ENCODE measurements at places on chromosomes 12 and 14. TPM values are rescaled to one million over a fixed set of nuclear protein-coding genes. Genes with fewer than 3 reads are reported as not detected.

DNA sequence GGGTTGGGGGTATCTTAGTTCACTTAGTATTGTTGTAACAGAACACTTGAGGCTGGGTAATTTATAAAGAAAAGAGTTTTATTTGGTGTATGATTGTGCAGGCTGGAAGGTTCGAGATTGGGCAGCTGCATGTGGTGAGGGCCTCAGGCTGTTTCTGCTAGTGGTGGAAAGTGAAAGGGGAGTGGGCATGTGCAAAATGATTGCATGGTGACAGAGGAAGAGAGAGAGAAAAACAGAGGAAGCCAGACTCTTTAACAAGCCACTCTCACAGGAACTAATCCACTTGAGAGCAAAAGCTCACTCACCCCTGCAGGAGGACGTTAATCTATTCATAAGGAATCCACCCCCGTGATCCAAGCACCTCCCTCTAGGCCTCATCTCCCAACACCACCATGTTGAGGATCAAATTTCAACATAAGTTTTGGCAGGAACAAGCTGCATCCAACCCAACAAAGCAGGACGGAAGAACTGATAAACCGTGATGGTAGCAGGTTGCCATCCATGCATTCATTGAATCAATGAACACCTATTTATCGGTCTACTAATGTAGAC lies 165.0 kb upstream of the GZMB start:
- no peak for DNase-seq

- no peak for DNase-seq
These were observed 173.6 kb upstream of the MGAT4C start for GRCh38 chr12:86429824-86430223.

GRCh38 chr14:22007784-22008412 lies 334.3 kb upstream of the OR4E1 start:
- DNase-seq, result no peak

- peak; percentile 96 for DNase-seq
These were observed 87.4 kb downstream of the B4GALNT3 start for GRCh38 chr12:546920-547845.

DNA sequence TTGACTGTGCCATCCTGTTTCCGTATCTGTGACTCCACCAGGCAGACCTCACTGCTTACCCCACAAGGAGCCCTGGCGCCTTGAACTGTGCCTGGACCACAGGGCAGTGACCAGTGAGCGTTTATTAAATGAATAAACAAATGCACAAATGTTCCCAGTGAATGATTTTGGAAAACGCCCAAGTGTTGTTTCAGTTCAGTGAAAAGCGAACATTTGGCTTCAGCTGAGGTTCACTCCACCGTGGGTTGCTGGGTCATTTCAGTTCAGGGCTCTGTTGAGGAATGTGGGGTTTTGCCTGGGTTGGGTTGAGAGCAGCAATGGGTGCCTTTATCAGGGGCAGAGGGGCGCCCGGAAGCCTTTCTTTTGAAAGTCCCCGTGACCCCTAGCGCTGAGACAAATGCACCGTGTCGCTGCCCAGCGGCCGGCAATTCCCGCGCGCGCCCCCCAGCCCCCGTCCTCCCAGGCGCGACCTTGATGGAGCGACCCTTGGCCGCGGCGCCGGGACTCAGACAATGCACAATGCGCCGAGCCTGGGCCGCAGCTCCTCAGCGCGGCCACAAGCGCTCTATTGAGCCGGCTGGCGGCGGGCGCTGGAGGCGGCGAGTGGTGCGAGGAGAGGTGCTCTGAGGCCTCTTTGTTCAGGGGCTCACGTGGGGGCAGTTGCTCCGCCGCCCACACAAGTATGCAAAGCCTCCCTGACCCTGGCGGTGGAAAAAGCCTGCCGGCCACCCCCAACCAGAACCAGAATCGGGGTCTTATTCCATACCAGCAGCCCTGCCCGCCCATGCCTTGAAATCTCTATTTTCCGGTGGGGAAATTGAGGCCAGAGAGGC lies 40.5 kb upstream of the CLMN start:
- no peak for DNase-seq

GRCh38 chr14:99296517-99296916 lies 24.5 kb upstream of the BCL11B start:
- DNase-seq, result no peak

DNA sequence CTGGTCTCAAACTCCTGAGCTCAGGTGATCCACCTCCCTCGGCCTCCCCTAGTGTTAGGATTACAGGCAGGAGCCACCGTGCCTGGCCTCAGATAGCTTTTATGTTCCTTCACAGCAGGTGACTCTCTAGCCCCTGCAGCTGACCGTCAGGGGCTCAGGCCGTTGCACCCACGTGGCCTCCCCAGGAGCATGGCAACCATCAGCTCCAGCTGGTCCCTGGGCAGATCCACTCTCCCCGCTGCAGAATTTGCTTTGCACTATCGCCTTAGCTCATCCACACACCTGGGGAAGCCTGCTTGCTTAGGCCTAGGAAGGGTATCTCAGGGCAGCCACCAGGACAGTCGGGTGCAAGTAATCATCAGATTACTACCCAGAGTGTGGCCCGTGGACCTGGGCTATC lies 62.6 kb downstream of the TSPAN9 start:
- no peak for DNase-seq

DNA sequence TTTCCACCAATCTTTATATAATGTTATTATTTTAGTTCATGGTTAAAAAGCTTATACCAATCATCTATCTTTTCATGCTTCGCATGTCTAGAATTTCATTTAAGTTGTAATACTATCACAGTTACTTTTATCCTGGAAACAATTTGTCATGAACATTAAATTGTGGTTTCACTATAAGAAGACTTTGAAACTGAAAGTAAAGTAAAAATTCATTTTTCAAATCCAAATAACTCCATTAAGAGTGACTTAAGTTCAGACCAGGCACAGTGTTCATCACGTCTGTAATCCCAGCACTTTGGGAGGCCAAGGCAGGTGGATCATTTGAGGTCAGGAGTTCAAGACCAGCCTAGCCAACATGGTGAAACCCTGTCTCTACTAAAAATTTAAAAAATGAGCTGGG lies 12.4 kb downstream of the ESR2 start:
- no peak for DNase-seq

- no peak for DNase-seq
These were observed 10.2 kb upstream of the GOLGA5 start for GRCh38 chr14:92783813-92784431.

DNA sequence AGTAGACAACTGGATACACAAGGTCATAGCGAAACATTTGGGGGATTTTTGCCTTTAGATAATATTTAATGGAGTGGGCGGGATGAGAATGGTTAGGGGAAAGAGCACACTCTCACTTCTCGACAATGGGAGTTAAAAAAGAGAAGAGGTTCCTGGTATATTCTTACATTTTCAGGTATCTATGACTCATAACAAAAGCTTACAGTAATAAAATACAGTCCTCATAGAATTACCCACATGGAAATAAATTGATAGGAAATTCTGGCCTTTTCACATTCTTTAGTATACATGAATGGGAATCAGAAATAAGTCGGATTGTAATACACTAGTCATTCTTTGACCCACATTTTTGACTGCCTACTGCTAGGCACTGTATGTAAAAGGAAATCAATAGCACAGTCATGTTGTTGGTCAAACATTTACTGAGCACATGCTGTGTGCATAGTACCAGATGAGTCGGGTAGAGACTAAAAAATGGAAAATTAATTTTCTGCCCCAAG lies 8.2 kb upstream of the CRADD start:
- DNase-seq, result no peak

DNA sequence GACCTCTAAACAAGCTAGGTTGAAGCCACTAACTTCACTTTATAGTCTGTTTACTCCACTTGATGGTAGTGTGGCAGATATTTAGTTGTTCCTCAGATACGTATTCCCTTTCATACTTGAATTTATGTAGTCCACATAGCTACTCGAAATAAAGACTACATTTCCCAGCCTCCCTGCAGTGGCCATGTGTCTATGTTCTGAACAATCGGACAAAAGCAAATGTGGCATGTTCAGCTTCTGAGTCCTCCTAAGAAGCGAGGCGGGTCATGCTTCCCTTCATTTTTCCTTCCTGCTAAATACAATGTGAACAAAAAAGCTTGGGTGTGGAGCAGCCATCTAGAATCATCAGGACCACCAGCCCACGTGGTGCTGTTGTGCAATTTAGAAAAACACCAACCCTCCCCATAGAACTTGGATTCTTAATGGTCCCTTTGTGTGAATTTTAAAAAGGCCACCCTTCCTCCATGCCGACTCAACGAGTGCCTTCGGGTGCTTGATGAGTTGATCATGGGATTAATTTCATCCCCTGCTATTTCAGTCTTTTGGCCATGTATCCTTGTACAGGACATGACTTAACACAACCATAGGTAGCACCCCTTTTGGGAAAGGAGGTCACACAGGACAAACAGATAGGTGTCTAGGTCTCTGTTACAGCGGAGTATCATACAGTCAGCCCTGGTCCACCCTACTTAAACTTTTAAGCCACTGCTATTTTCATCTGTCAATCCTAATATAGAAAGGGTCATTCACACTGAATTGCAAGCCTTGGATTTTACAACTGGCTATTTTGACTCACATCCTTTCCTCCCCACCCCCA lies 60.7 kb downstream of the ZFC3H1 start:
- DNase-seq, result no peak

DNA sequence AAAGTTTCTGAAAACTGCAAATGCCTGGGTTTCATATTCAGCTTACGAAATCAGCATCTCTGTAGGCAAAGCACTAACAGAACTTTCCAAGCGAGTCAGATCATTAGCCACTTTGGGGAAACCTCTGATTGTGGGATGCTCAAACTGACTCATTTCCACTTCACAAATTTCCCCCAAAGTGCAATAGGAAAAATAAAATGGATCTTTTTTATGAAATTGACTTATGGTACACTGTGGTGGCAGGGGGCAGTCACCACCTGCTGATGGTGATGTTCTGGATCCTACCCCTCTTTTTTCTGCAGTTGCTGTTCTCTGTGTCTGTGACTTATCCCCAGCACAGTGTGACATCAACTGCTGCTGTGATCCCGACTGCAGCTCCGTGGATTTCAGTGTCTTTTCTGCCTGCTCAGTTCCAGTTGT lies 5.6 kb downstream of the TCTN1 start:
- no peak for DNase-seq

DNA sequence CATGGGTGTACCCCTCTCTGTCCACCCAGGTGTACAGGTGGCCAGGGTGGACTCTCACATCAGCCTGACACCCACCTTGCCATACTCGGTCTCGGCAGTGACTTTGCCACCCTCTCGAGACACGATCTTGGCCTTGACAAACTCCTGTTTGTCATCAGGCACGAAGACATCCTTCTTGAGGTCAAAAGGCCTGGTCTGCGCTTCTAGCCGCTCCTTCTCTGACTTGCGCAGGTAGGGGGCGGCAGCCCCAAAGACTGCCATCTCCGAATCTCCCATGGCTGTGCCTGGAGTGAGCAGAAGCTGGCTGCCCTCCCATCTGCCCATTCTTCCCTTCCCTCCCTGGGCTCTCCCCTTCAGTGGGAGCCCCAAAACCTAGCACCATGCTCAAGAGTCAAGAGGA lies 2.0 kb downstream of the MYH7 start:
- DNase-seq, result no peak

- no peak for DNase-seq
These were observed 8.5 kb downstream of the COQ6 start for GRCh38 chr14:73958591-73958990.

- no peak for DNase-seq
These were observed 1.7 kb upstream of the SELPLG start for GRCh38 chr12:108635201-108635996.

- no peak for DNase-seq
These were observed 52.2 kb downstream of the PHETA1 start for GRCh38 chr12:111316671-111317070.

DNA sequence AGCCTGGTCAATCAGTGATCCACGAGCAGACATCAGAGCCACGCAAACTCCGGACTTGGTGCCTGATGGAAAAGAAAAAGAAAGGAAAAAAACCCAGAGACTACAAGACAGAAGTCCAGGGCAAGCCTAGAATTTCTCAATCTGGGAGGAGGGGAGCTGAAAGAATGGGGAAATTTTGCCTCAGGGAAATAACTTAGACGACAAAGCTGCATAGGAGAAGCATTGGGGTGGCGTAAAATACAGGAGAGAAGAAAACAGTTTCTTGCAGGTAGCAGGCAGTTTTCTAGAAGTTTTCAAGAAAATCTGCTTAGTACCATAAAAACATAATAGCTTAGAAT lies 2.6 kb upstream of the SLC11A2 start:
- DNase-seq, result no peak

DNA sequence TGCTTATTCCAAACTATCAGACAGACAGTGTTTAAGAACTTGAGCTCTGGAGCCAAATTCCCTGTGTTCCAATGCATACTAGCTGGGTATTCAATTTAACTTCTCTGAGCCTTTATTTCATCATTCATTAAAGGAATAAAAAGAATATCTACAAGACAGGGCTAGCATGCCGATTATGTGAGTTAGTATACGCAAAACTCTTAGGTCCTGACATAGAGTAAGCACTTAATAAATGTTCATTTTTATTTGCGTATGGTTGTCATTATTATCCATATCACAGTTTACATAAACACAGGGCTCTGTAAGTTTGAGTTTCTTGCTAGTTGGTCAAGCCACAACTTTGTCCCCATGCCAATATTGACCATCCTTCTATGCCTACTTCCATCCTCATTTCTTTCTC lies 161.5 kb downstream of the NUAK1 start:
- DNase-seq, result no peak

GRCh38 chr14:65231286-65231980 lies 129.1 kb upstream of the MAX start:
- DNase-seq, result no peak

DNA sequence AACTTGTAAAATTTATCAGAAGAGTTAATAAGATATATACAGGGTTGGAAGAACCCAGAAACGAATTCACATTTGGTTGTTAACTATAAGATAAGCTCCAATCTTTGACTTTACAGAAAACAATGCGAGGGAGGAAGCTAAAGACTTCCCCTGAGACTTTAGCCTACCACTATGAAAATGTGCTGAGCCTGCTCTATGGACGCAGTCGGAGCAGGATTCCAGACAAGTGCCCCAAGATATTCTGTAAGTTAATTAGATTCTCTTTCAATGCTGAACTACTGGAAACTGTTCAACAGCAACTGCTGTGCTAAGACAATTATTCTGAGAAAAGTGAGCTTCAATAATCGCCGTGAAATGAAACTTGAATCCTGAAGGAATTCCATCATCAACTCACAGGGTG lies 8.3 kb upstream of the LRRC10 start:
- no peak for DNase-seq

The KRT75 gene
- not detected for total RNA-seq

The TSPAN8 gene
- 7.5 TPM for total RNA-seq

The RNASE1 gene
- total RNA-seq, result 1,326 TPM

The FIGNL2 gene
- 1.0 TPM for total RNA-seq

The DDX23 gene
- 74.9 TPM for total RNA-seq

The IL26 gene
- not detected for total RNA-seq

The SLC25A47 gene
- not detected for total RNA-seq

The NKX2-8 gene
- total RNA-seq, result 0.73 TPM
